ENCODE measurements at places on chromosomes 4 and X.

DNA sequence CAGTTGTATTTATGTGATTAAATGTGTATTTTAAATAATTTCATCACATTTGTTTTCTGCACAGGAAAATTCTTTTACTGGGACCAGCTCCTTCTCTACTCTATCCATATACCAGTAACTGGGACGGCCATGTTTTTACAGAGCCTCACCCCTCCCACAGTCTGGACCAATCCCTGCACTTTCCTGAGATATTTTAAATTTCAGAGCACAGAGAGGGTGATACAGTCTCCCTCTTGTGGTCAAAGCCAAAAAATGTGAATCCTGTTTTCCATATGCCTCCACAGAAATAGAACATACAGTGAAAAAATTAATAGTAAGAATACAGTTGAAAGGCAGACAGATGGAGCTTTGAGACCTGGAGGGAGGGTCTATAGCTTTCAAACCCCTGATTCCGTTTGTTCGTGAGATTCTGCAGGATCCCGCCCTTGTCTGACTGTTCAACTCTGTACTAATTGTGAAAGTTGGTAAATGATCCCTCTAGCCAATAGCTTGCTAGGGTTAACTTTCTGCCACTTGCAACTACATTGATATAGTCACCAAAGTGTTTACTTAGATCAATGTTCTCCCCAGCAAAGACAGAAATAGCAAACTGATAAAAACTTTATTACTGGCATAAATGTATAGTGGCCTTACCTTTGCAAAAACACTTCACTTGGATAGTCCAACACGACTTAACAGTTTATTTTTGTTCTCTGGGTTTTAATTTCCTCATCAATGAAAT lies 172.2 kb downstream of the PPARGC1A start:
- DNase-seq: no peak

GRCh38 chrX:13902406-13902805 lies 85.5 kb upstream of the GPM6B start:
- no peak for DNase-seq

GRCh38 chr4:186132577-186133242 lies 28.2 kb downstream of the FAM149A start:
- no peak for DNase-seq

- DNase-seq: no peak
Observed at GRCh38 chr4:152022543-152022942, 261.7 kb upstream of the GATB start.

DNA sequence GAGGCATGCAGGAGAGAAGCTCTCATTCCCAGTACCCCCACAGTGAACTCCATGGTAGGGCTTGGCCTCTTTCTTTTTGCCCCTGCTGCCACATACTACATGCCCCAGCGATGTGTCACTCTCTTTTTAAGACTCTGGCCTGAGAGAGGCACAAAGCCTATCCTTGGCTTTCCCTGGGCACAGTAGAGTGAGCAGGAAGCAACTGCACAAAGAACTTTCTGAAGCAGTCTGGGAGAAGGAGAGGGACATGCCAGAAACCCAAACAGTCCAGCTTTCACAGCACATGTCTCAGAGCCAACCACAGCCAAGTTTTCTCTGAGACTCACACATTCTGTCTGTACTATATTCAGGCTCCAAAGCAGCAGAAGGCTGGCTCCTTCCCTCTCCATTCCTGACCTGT lies 7.9 kb upstream of the NALF2 start:
- DNase-seq: no peak

DNA sequence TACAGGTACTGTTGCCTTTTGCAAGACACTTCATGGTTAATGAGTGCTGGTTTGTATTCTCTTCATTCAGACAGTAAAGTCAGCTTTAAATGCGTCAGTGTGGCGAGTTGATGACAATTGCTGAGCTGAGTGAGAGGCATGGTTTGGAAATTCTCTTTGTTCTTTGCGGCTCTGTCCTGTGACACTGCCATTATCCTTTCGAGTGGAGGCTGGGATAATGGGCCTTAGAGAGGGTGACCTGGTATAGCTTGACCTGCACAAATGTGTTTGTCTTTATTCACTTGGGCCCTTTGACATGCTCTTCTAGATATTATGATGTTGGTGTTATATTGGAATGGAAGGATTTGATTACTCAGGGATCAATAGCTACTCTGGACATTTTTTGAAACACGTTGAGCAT lies 208.5 kb upstream of the FAT1 start:
- no peak for DNase-seq

- no peak for DNase-seq
Observed at GRCh38 chrX:111402344-111402743, 9.6 kb downstream of the DCX start.

DNA sequence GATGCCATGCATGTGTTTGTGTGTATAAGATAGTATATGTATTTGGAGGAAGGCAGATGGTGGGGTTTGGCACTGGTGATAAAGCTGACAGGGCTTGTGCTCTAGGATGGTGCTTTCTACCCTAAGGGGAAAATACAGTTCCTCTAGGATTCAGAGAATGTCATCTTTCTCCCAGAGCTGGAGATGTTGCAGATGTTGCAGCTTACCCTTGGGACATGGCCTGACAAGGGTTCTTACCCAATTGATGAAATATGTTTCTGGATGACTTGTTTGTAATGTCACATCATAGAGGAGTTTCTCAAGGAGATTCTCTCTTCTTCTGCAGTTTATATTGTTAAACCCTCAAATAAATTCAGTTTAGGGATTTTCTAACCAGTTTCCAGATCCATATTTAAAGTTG lies 52.5 kb upstream of the PITX2 start:
- no peak for DNase-seq

DNA sequence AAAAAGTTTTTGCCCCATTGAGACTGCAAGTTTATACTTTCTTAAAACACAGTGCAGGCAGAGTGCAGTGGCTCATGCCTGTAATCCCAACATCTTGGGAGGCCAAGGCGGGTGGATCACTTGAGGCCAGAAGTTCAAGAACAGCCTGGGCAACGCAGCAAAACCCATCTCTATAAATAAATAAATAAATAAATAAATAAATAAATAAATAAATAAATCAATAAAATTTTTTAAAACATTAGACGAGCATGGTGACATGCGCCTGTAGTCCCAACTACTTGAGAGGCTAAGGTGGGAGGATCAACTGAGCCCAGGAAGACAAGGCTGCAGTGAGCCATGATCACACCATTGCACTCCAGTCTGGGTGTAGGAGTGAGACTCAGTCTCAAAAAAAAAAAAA lies 213.3 kb downstream of the LRBA start:
- no peak for DNase-seq

- DNase-seq: no peak
Observed at GRCh38 chr4:56782019-56782418, 39.5 kb downstream of the SPINK2 start.

GRCh38 chrX:153580700-153581386 lies 18.1 kb downstream of the CCNQ start:
- no peak for DNase-seq

- DNase-seq: no peak
Observed at GRCh38 chr4:168485156-168485910, 5.0 kb upstream of the DDX60L start.

DNA sequence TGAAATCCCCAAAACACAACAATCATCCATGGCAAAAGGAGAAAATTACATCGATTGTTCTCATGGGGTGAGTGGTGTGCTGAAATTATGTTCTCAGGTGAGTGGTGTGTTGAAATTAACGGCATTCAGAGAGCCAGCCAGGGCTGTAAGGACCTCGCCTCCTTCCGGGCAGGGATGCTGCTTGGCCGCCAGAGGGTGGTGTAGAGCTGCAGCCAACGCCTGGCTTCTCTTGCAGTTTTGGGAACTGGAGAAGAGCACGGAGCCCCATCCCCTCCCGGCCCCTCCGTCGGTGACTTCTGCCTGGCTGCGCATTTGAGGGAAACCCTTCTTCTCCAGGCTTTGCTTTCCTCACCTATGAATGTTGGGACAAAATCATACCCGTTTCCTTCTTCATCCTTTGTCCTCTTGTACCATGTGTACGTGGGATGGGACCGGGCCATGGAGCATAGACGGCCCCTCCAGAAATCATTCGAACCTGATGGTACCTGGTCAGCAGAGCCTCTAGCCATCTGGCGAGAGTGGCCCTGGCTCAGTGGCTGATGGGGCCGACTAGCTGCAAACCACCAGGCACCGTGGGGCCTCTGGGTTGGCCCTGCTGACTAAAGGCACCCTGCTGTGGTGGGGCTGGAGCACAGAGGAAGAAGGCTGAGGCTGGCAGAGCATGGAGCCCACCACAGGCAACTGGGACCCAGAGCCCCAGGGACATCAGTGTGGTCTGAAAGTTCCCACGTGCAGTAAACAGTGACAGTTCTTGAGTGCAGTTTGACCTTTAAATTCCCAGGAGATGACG lies 28.4 kb downstream of the TRMT44 start:
- peak; percentile 59 for DNase-seq

GRCh38 chrX:48459483-48459882 lies 10.6 kb downstream of the SLC38A5 start:
- no peak for DNase-seq

- DNase-seq: no peak
Observed at GRCh38 chr4:33837043-33837838, 2407.1 kb downstream of the ARAP2 start.

- DNase-seq: no peak
Observed at GRCh38 chr4:10877076-10877475, 192.5 kb upstream of the CLNK start.

- DNase-seq: no peak
Observed at GRCh38 chr4:173386751-173387150, 12.2 kb downstream of the SCRG1 start.

DNA sequence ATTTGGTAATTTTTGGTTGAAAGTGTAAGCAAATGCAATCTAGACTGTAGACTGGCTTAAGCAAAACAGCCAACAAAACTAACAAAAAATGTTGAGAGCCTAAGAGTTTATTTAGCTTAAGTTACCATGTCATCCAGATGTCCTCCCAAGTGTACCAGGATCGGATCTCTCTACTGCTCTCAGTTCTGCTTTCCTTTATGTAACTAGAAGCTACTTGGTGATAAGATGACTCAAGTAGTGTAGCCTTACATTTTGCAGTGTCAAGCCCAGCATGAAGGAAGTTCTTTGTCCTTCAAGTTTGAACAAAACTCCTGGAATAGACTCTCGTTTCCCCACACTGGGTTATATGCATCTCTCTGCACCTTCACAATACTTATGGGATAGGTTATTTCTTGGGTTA lies 1500.0 kb downstream of the STIM2 start:
- no peak for DNase-seq

GRCh38 chr4:160257318-160257717 lies 1154.4 kb downstream of the RAPGEF2 start:
- DNase-seq: no peak

DNA sequence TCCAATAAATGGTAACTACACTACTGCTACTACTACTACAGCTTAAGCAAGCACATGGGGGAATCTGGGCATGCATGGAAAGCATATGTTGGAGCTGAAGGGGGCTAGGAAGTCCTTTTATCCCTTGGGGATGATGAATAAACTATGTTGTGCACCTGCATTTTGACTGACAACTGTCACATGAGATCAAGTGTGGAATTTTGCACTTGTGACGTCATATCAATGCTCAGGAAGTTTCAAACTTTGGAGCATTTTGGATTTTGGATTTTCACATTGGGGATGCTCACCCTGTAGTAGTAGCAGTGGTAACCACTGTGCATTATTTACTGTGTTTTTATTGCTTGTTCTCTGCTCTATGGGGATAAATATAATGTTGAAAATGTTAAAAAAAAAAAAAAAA lies 100.5 kb upstream of the SMAD1 start:
- DNase-seq: no peak

DNA sequence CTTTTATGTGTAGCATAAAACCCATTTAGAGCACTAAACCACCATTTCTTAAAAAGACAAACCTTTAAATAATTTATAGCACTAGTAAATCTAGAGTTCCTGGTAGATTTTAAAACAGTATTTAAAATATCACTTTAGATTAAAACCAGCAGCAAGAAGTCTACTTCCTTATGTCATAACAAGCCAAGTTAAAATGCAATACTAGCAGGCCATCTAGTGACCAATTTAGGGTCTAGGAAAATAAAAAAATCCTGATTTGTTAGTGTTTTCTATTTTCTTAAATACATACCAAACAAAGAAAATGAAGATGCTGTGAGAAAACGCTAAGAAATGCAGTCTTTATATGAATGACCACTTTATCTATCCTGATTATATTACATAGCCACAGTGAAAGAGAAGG lies 53.9 kb downstream of the PAPSS1 start:
- no peak for DNase-seq

- no peak for DNase-seq
Observed at GRCh38 chr4:14132301-14132700, 504.8 kb upstream of the BOD1L1 start.

Data from activated naive CD8-positive, alpha-beta T cell treated with anti-CD3 and anti-CD28 coated beads, Interleukin-2, amount 50 U/mL, for 24 hours (primary cell).